ENCODE measurements at places on chromosomes 2 and 18. TPM values are rescaled to one million over a fixed set of nuclear protein-coding genes. Genes with fewer than 3 reads are reported as not detected.

Gene SNTG2
- total RNA-seq, result not detected

Gene DES
- 0.17 TPM for total RNA-seq

Gene ZNF385B
- total RNA-seq, result not detected

Gene TLX2
- total RNA-seq, result 0.14 TPM

Gene FAM237A
- not detected for total RNA-seq

Gene TMEM178A
- total RNA-seq, result 0.14 TPM
